Stimulated activated CD8-positive, alpha-beta memory T cell treated with anti-CD3 and anti-CD28 coated beads, Interleukin-15, amount 100 ng/mL, for 48 hours (primary cell): ENCODE measurements at places on chromosomes 4 and X.

DNA sequence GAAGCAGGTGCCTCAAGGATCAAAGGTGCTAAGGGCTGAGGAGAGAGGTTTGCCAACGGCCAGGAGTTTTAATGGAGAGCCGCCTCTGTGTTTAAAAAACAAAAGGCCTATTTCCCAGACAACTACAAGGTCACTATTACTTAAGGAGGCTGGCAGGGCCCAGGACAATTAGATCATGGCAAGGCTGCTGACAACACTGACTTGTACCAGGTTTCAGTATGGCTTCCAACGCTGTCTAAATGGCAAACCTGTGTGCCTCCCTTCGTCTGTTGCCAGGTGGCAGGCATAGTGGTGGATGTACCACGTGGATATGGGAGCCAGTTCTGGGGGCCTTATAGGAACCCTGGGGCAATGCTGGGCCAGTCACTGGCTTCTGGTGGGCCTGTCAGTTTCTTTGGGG is 41.0 kb downstream of the NSG1 start:
- DNase-seq: no peak

GRCh38 chr4:22512306-22512705 is 3.6 kb downstream of the ADGRA3 start:
- DNase-seq: no peak

DNA sequence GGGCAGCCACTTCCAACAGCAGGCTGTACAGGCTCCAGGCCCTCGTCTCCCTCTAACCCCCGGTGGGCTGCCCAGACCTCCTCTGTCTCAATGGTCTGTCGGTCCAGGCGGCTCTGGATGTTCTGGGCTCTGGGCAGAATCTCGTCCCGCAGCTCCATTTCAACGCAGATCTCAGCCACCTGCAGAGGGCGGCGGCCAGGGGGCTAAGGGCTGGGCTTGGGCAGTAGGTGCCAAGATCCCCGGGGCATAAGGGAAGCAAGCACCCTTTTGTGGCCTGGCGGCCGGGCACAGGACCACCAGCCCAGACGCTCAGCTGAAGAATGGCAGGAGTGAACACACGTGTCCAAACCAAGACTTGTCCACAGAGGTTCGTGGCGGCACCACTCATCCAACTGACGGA is 9.2 kb downstream of the AVPR2 start:
- DNase-seq: no peak

- DNase-seq: no peak
These were observed 4.5 kb downstream of the GPM6A start for GRCh38 chr4:175807547-175807946.

DNA sequence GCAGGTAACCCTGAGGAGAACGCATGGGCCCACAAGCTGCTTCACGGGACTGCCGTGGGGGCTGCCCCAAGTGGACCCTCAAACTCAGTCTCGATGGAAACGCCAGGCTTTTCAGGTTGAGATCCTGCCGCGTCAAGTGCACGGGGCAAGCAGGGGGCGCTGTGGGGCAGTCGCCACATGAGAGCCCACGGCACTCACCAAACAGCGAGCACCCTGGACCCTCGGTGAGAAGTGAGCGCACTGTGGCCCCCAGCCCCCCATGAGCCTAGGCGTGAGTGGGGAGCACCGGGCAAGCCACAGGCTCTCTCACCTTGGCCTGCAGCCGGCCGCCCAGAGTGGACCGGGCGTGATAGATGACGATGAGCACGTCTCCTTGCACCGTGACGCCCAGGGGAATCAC is 50.9 kb upstream of the CPLX1 start:
- DNase-seq: no peak

DNA sequence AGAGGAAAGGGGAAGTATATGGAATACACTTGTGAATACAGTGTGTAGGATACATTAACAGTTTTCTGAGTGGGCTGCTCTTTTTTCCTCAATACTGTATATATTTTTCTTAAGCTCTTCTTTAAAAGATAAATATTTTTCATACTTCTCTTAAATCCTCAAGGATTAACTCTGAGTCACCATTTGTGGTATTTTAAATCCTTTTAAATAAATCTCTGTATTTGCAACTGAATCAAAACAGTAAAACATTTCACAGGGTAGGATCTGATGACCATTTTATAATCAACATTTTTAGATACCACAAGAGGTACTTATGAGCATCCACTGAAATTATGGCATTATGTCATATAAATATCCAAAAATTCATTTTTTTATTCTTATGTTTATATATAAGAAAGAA is 87.6 kb downstream of the GAB1 start:
- DNase-seq: no peak

- no peak for DNase-seq
These were observed 58.6 kb upstream of the P2RY10 start for GRCh38 chrX:78886550-78886949.

GRCh38 chr4:41236508-41236907 is 20.2 kb upstream of the UCHL1 start:
- DNase-seq: no peak

DNA sequence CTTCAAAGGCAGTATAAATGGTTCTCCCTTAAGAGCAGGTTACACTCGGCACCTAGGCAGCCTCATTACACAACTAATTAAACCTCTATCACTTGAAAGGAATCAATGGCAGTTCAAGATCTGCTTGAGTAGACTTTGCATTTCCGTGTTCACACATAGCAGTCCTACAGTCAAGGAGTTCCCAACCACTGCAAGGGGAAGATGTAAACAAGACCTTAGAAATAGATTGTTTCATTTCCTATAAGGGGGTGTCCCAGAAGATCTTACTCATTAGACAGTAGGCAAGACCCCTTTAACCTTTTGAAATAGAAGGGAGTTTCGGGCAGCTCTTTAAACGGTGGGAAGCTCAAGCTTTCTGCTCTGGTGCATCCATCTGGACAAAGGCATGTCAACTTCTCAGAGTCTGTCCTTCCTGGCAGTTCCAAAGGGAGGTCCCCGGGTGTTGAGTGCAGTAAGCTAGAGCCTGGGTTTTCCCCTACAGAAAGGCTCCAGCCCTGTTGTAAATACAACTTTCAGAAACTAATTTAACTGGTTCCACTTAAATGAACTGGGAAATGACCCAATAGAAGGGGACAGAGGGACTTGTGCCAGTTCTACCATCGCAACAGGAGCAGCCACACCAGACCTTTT is 150.8 kb downstream of the RBMX2 start:
- no peak for DNase-seq
